ENCODE measurements at places on chromosomes 1 and 21. TPM values are rescaled to one million over a fixed set of nuclear protein-coding genes. Genes with fewer than 3 reads are reported as not detected.

BEND5 gene
- total RNA-seq, result 41.6 TPM

RWDD3 gene
- total RNA-seq, result 26.4 TPM

GRCh38 chr1:93321720-93322119, 24.0 kb upstream of the DR1 start:
- no peak overlapping the region for H3K27ac ChIP-seq
- no peak overlapping the region for H3K4me3 ChIP-seq
- no peaks in the 10 kb centered on the region for H3K4me1 ChIP-seq
- no peaks in the 10 kb centered on the region for H3K27me3 ChIP-seq

DNA sequence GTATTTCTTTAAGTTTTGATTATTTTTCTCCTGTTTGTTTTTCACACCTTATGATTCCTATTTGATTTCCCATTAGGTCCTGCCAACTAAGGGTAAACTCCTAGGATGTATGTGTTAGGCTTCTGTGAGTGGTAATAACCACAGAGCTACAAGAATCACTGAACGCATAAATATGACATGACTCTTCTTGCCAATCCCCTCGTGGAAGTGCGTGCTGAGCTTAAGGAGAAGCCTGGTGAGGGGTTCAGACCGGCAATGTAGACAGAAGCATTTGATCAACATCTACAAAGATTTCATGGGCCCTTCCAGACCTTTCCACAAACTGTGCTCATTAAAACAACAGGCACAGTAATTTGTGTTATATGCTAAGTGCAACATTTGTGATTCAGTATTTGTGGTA, 273.8 kb upstream of the SNX7 start:
- no peak overlapping the region for H3K4me3 ChIP-seq
- H3K27me3 ChIP-seq, result no peaks in the 10 kb centered on the region
- peaks cover 4% of the 10 kb centered on the region for H3K4me1 ChIP-seq
- H3K27ac ChIP-seq, result no peak overlapping the region
- no peak for DNase-seq

- no peak for DNase-seq
- H3K4me3 ChIP-seq, result no peak overlapping the region
- H3K36me3 ChIP-seq, result no peaks in the 10 kb centered on the region
- H3K27me3 ChIP-seq, result peaks cover 52% of the 10 kb centered on the region
- H3K27ac ChIP-seq, result no peak overlapping the region
These were observed 3.1 kb upstream of the WNT3A start for GRCh38 chr1:228003461-228004330.

GRCh38 chr1:89271341-89272015, 1.2 kb downstream of the GBP5 start:
- H3K27ac ChIP-seq, result no peak overlapping the region
- H3K27me3 ChIP-seq, result no peaks in the 10 kb centered on the region
- peaks cover 6% of the 10 kb centered on the region for H3K4me1 ChIP-seq
- DNase-seq, result no peak
- H3K4me3 ChIP-seq, result no peak overlapping the region
